ENCODE measurements at places on chromosomes 7 and 10.

DNA sequence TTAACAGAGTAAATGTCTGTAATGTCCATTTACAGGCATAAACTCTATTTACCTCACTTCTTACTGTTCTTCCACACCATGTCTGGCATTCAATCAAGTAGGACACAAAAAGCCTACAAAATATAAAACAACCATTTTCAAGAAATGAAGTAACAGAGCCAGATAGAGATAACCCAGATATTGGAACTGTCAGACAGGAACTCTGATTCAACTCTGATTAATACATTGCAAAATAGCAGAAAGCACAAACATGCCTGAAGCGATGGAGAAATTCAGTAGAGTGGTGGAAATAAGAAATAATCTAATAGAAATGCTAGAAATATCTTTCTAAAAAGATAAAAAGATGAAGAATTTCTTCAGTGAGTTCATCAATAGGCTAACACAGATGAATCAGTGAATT lies 964.4 kb downstream of the PCDH15 start:
- no peak for DNase-seq

- no peak for DNase-seq
Measured at GRCh38 chr10:129497013-129497412, 30.0 kb downstream of the MGMT start.

GRCh38 chr10:46037107-46037825 lies 6.8 kb upstream of the NCOA4 start:
- no peak for DNase-seq

DNA sequence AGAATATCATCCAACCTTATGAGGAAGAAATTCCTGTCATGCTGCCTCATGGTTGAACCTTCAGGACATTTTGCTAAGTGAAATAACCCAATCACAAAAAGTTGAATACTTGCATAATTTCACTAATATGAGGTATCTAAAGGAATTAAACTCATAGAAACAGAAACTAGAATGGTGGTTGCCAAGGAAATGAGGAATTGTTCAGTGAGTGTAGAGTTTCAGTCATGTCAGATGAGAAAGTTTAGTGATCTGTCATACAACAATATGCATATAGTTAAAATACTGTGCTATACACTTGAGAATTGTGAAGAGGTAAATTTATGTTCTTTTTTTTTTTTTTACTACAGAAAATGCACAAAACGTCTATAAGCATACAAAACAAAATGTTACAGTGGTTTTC lies 60.7 kb downstream of the R3HCC1L start:
- DNase-seq: no peak

DNA sequence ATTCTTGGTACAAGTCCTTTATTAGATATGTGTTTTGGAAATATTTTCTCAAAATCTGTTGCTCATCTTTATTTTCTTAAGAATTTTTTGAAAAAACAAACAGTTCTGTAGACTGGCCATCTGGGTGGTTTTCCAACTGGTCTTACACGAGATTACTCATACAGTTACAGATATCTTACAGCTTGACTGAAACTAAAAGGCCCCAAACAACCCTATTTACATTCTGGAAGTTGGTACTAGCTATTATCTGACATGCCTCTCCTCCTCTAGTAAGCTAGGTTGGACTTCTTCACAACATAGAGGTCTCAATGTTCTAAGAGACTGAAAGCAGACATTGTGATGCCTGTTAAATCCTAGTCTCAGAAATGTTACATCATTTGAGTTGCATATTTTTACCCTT lies 52.0 kb downstream of the ZNF22 start:
- no peak for DNase-seq

DNA sequence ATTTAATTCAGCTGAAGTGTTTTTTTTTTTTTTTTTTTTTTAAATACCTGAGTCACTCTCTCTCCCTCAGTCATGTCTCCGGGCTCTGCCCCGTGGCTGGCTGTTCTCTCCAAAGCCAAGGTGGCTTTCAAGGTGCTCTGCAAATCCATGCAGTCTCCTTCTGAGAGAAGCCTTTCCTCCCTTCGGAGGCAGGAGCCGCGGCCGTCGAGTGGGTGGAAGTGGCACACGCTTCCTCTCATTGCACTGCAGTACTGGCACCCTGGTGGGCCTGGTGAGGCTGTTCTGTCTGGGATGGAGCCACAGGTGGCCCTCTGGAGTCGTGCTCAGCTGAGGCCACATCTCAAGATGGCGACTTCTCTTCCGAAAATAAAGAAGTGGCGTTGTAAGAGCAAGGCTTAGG lies 221.8 kb downstream of the GLRX3 start:
- DNase-seq: no peak

- no peak for DNase-seq
Measured at GRCh38 chr10:19611775-19612174, 204.5 kb upstream of the PLXDC2 start.

DNA sequence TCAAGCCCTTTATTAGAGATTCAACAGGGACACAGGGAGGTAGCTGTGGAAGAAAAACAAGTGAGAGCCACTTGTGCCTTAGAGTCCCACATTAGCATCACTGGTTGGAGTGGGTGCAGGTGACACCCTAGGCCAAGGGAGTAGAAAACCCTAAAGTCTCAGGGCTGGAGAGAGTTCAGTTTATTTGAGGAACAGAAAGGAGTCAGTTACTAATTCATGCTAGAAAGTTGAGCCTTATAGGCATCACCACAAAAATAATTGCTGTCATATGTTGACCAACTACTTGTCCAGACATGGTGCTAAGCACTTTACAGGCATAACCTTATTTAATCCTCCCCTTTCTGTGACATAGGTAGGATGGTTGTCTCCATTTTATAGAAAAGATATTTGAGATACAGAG lies 20.9 kb upstream of the ACSL5 start:
- DNase-seq: no peak

DNA sequence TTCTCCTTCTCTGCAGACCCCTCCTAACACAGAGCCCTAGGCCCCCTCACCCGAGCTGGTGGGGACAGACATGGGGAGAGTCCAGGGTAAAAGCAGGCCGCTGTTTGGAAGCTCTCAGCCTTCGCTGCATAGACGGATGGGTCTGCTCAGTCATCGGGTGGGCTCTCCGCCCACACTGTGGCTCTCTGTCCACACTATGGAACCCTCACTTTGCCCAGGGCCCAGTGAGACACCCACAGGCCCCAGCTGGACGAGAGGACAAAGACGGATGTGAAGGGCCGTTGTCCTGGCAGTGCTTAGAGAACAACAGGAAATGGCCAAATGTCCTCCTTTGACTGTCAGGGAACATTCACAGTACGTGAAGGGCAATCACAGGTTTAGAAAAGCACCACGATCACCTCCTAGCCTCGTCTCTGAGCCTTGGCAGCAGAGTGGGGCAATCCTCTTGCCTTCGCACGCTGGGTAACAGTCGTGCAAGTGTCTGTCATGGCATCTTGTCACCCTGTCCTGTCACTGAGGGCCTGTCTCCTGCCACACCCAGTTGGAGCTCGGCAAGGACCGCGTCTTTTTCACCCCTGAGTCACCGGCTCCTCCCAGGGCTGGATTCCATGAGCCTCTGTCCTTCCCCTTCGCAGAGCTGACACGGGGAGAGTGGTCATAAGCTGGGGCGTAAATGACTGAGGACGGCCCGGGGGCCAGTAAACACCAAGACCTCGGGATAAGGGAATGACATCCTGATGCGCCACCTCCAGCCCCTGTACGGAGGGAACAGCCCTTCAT lies 80.6 kb downstream of the PRKAG2 start:
- DNase-seq: no peak
